ENCODE measurements at places on chromosomes 11 and 22.

DNA sequence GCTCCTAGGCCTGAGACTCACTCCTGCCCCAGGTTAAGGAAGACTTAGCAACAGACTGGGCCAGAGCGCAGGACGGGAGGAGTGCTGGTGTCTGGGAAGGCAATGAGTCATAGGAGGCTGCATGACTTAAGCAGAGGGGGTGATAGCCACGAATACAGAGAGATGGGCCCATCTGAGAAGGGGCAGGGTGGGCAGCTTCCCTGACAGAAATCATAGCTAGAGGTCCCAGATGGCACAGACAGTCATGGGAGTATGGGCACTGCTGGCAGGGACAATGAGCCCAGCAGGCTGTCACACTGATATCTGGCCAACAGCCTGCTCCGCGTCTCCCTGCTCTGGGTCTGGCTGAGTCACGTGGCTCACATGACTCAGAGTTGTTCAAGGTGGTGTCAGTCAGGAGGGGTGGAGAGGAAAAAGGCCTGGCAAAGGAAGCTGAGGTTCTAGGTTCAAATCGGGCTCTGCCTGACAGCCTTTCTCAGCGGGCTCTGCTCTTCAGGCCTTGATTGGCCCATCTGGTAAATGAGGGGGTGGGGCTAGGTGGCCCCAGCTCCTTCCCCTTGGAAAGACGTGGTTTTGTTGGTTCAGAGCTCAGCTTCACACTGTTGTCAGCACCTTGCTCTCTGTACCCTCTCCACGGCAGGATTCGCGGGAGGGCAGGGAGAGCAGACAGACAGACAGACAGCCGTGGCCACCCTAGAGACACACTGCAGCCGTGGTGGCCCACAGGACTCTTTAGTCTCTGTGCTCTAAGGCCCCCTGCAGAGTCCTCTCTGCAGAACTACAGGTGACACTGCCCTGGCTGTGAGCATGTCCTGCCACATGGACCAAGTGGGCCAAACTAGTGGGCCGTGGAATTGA, 47.8 kb downstream of the DBX1 start:
- no peak for DNase-seq

- DNase-seq: no peak
Observed at GRCh38 chr11:2717561-2718325, 17.9 kb upstream of the KCNQ1OT1 start.

- DNase-seq: no peak
Observed at GRCh38 chr11:104191124-104191523, 27.2 kb upstream of the PDGFD start.

- no peak for DNase-seq
Observed at GRCh38 chr11:69891421-69892236, 72.4 kb upstream of the FGF3 start.

All from hindlimb muscle (tissue), 1 donor.